Stimulated activated CD4-positive, alpha-beta T cell treated with anti-CD3 and anti-CD28 coated beads, Interleukin-1b, Interleukin-23, amount 100 ng/mL, for 1 hour (primary cell): ENCODE measurements at places on chromosomes 7 and 10.

- no peak for DNase-seq
Observed at GRCh38 chr10:89002226-89002978, 11.8 kb downstream of the FAS start.

- DNase-seq = no peak
Observed at GRCh38 chr10:79239275-79239779, 107.9 kb upstream of the PPIF start.

DNA sequence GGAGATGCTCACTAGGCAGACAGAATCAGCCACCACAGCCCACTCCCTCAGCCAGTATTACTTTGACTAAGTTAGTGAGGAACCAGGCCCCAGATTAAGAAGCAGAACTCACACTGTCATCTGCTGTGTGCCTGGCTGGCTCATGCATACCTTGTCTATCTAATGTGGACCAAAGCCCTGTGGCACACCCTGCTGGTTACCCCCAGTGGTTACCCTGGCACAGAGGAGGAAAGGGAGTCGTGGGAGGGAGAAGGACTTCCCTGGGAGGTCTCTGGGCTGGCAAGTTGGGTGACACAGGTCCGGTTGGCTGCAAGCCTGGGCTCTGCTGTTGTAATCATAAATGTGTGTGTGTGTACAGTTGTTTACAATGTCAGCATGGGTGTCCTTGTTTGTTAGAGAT, 7.5 kb upstream of the SH2D4B start:
- no peak for DNase-seq

- no peak for DNase-seq
Observed at GRCh38 chr10:109593682-109594081, 329.6 kb downstream of the XPNPEP1 start.

GRCh38 chr10:103692952-103693811, 162.2 kb downstream of the SH3PXD2A start:
- DNase-seq = no peak

DNA sequence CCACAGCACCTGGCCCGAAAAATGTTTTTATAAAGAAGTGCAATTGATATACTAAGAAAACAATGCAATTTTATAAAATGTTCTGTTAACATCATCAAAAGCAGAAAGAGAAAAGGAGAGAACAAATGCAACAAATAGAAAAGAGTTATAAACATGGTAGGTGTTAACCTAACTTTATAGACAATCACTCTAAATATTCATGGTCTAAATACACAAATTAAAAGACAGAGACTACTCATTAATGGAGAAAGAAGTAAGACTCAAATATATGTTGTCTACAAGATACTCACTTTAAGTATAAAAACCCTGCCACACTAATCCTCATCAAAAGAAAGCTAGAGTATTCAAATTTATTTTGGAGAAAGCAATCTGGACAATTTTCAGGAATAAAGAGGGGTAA, 425.3 kb upstream of the ANKRD30A start:
- no peak for DNase-seq

DNA sequence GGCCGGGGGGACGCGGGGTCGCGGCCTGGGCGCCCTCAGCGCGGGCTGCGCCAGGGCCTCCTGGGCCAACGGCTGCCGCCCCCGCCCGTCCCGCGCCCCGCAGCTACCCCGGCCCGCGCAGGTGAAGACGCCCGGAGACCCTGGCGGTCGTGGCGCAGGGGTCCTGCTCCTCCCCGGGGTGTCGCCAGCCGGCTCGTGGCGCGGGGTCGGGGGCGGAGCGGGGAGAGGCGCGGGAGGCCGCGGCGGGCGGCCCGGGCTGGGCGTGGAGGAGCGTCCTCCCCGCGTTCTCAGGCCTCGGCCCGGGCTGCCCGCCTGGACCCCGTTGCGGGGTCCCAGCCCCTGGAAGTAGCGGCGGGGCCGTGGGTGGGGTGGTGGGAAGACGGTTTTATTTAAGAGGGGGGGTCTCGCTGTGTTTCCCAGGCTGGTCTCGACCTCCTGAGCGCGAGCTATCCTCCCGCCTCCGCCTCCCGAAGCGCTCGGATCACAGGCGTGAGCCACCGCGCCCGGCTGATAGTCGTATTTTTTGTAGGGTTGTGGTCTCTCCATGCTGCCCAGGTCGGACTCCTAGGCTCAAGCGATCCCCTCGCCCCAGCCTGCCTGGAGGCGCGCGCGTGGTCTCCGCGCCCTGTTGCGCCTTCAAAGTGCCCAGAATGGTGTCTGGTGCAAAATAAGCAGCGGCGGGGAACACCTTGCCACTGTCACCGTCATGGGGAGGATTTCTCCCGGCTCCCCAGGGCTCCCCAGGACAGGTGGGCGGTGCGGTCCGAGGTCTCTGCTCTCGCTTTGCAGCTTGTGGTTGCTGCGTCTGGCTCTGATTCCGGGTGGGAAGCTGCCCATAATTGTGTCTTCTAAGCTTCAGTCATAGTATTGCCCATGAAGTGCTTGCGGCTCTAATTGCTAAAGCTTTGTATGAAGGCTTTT, 15.3 kb upstream of the SUN1 start:
- DNase-seq = no peak

DNA sequence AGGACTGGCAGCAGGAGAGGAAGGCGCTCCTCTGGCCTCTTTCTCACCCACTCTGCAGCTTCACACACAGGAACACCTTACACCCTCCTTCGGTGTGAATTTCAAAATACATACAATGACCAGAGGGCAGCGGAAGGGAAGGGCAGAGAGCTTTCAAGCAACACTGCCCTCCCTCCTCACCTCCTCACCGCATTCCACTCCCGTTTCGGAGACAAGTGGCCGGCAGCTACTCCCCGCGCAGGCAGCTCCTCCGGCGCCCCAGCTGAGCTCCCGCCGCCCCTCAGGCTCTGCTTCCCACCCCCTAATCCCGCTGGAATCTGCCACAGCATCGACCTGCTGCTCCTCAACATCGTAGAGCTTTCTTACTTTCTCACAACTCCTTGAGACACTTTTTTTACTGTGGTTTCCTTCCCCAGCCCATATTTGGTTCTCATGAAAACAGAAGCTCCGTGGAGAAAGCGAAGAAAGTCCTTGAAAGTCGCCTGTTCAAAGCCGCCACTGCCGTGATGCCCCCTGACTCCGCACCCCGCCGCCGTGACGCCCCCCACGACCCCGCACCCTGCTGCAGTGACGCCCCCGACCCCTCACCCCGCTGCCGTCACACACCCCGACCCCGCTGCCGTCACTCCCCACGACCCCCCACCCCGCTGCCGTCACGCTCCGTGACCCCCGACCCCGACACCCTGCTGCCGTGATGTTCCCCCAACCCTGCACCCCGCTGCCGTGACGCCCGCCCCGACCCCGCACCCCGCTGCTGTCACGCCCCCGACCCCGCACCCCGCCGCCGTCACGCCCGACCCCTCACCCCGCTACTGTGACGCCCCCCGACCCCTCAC, 14.6 kb upstream of the GPER1 start:
- no peak for DNase-seq

- no peak for DNase-seq
Observed at GRCh38 chr7:87853237-87853864, 22.8 kb downstream of the SLC25A40 start.

DNA sequence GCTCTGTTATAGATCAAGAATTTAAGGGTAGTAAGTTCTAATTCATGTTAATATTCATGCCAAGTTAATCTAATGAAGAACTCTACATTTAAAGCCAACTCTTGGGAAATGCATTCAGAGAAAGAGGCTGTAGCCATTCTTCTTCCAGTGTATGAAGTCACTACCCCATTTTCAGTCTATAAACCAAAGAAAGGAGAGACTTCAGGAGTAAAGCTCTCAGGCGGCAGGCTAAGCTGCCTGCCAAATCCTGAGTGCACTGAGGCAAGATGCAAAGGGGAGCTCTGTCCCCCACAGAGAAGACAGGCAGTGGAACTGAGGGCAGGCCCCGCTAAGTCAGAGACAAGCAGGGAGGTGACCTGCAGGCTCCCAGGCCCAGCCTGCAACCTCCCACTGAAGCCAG, 41.5 kb downstream of the SLIT1 start:
- DNase-seq = no peak

DNA sequence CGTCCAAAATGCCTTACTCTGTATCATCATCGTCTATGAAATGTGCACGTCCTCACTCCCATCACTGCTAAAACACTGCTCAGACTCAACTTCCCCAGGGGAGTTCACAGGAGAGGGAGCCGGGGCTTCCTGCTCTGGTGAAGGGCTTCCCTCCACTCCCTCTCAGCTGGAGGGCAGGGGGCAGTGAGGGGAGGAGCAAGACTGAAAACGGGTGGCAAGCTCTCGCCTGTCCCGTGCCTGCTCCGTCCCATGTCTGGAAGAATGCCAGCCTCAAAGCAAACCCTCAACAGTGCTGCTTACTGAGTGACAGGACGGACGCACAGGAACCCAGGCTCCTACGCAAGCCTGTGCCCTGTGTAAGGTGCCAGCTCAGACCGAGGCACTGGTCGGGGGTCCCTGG, 25.1 kb downstream of the PRKAG2 start:
- no peak for DNase-seq

GRCh38 chr10:62278441-62278910, 9.8 kb upstream of the RTKN2 start:
- DNase-seq = no peak

GRCh38 chr10:47115322-47115721, 184.7 kb upstream of the GDF10 start:
- DNase-seq = no peak

GRCh38 chr10:666237-667012, 23.0 kb downstream of the DIP2C start:
- no peak for DNase-seq

GRCh38 chr7:149199234-149199995, 4.1 kb downstream of the ZNF282 start:
- DNase-seq = no peak
